ENCODE measurements at places on chromosomes 1 and 21.

GRCh38 chr1:96374076-96374762, 347.4 kb upstream of the PTBP2 start:
- no peak for DNase-seq

GRCh38 chr1:248849637-248850036, 9.2 kb downstream of the ZNF692 start:
- DNase-seq: no peak

DNA sequence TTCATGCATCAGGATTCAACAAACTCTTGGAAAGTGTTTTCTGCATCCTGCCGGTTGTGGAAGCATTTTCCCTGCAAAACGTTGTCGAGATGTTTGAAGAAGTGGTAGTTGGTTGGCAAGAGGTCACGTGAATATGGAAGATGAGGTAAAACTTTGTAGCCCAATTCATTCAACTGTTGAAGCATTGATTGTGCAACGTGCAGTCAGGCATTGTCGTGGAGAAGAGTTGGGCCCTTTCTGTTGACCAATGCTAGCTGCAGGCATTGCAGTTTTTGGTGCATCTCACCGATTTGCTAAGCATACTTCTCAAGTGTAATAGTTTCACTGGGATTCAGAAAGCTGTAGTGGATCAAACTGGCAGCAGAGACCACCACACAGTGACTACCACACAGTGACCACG, 57.0 kb upstream of the PRDM2 start:
- no peak for DNase-seq

DNA sequence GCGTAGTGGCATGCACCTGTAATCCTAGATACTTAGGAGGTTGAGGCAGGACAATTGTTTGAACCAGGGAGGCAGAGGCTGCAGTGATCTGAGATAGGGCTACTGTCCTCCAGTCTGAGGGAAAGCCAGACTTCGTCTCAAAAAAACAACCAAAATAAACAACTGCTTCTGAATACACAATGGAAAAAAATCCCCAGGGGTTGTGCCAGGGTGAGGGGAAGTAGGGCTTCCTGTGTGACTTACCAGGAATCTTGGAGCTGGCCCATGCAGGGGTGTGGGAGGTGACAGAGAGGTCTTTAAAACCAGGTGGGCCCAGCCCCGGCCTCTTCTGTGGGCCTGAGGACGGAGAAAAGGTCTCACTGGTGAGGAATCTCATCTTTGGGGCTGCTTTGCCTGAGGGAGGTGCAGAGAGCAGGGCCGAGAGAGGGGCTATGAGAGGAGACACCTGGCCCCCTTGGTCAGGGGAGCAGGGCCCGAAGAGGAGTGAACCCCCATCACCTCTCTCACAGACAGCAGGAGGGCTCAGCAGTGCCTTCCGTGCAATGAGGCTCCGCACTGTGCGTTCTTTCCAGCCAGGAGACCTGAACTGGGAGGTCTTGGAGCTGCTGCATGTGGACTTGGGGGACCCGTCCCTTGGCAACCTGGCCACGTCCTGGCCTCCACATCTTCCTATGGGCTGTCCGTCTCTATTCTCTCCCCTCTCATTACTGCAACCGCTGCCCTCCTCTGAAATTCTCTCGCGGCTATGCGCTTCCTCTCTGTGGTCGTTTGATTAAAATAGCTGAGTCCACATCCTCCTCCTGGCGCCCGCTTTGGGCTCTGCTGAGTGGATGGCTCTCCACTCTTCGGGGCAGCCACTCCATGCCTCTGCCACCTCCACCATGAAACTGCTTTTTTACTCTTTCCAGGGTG, 10.7 kb downstream of the PLA2G5 start:
- DNase-seq: no peak

DNA sequence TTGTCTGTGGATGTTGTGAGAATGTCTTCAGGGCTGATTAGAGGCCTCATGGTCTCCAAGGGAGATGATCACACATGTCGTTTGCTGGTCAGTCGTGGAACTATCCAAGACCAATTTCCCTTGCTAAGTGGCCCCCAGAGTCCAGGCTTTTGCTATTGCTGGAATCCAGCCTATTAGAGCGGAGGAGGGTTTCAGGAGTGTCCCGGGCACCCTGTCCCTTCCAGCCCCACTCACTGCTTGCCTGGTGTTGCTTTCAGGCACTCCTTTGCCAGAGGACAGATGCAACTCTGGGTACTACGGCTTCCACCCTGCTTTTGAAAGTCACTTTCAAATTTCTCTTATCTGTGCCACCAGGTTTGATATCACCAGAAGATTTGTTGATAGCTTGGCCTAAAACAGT, 149.1 kb downstream of the NOS1AP start:
- DNase-seq: no peak

DNA sequence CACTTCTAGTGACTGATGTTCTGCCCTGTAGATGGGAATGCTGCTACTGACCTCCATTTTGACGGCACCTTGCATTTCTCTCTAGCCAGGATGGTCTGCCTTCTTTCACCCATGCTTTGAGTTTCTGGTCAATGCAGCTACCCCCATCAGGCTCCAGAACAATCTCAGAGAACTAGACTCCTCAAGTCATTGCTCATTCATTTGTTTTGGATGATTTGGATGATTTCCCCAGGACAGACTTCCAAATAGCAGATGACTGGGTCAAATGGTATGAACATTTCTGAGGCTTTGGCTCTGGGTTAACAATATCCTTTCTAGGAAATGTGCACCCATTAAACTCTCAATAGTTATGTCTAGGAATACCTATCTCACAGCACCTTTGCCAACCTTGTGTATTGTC, 63.9 kb downstream of the CSMD2 start:
- no peak for DNase-seq

DNA sequence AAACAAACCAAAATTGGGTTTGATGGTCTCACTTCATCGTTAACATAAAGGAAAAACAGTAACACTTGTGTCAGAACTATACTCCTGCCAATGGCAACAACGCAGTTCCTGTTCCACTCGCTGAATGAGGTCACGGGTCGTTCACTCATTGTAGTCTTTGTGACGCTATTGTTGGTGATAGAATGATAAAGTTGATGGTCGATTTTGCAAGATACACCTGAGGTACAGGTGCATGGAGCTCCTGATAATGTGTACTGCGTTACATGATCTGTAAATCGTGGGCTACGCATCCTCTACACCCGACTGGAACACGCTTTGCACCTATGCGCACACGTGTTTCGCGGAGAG, 391 bp upstream of the CENPS start:
- DNase-seq: no peak

DNA sequence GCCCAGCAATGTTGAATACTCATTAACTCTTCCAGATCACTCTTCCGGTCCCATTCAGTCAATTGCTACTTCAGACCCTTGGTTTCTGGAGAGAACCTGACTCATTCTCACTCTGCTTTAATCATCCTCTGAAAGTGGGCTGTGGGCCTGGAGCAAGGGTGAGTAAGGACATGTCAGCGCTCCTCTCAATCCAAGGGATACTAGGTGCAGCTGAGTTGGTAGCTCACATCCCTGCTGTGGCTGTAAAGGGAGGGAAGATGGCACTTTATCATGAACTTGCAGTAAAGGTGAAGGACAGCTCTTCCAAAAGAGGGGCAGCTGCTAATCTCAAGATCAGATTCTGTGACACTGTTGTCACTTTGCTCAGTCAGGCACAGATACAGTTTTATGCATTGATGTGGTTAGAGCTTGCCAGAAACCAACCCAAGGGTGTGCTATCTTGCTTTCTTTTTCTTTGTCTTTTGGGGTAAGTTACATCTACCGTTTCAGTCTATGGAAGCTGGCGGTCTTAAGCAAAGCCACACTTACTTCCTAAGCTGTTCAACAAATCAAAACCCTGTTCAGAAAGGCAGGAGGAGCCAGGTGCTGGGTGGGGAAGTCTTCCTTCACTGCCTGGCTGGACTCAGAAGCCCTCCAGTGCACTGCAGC, 26.5 kb upstream of the NTPCR start:
- peak; percentile 5 for DNase-seq

- no peak for DNase-seq
Measured at GRCh38 chr1:103901072-103901471, 151.4 kb downstream of the AMY1C start.

Measured in skeletal muscle cell (primary cell).